ENCODE measurements at places on chromosomes 7 and 10.

- DNase-seq: no peak
Measured at GRCh38 chr7:142717453-142717852, 31.8 kb upstream of the PRSS1 start.

DNA sequence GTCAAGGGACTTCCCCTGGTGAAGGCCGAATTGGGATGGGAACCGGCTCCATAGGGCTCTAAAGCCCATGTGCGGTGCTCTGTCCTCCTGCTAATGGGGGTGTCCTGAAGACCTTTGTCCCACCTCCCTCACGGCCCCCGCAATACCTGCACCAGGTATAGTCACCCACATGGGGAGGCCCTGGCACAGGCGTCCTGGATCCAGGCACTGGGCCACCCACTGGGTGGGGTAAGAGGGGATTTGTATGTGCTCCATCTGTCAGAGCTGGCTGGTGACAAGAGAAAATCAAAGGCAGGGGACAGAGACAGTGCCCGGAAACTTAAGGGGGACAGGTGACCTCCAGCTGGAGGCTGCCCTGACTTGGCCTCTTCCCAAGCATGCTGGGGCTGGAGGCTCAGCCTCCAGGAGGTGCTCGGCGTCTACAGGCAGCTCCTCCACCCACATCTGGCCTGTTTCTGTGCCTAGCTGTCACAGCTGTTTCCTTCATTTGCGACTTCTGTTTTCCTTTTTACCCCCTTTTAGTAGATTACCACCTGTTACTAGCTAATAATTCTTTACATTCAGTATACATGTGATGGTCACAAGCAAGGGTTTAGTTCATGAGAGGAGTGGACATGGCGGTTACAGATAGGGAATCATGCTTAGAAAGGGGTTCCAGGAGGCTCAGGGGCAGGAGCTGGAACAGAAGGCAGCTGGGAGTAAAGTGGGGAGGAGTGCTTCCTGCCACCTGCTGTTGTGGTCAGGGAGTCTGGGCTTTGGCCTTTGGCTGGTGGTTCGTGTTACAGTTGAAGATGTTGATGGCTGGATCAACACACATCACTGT is 2.3 kb upstream of the CUZD1 start:
- DNase-seq: no peak

GRCh38 chr7:28408960-28409715 is 3.2 kb upstream of the CREB5 start:
- peak; percentile 96 for DNase-seq

- no peak for DNase-seq
Measured at GRCh38 chr10:89100680-89101079, 106.4 kb downstream of the CH25H start.

DNA sequence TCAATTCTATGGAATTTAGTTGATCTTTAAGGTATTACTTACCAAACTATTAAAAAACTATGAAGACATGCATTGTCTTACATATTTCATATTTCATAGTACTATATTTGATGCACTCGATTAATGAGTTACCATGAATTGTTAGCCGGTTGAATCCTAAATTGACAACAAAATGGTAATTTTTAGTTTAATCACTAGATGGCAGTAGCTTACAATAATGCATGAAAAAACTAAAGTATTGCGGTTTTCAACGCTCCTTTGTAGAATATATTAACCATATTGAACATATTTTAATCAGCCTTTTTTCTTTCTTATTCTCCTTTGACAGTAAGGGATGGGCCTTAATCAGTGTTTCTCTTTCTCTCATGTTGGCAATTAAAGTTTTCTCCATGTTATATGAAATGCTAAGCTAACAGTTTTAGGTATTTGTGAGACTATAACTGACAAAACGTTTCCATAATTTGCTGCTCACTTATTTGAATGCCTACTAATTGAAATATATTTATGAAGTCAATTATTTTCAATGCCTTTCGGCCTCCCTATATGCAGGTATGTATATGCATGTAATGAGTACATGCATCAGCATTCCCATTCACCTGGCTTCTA is 48.5 kb upstream of the ARL4A start:
- peak; percentile 36 for DNase-seq

DNA sequence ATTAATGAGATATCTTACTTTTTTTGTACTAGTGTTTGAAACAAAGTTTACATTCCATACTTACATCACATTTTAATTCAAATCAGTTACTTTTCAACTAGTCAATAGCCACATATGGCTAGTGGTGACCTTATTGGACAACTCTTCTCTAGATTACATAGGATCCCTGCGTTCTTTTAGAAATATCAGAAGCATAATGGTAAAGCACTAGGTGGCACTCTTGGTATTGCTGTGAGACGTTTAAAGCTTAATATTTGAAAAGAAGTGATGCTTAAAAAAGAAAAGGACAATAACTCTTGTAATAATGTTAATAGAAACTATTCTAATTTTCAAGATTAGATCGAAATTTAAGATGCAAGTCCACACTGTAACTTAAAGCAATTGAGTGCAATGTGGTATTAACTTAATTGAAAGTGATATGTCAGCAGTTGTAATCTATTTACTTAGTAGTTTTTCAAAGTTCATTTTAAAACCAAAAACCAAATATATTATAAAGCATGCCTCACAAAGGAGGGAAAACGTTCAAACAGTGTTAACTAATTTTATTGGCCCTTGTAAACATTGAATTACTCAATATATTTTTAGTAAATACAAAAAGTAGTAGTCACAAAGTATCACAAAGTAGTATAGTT is 339.1 kb downstream of the ATRNL1 start:
- DNase-seq: peak; percentile 8

- peak; percentile 21 for DNase-seq
Measured at GRCh38 chr7:90312745-90313144, 8.4 kb downstream of the FAM237B start.

DNA sequence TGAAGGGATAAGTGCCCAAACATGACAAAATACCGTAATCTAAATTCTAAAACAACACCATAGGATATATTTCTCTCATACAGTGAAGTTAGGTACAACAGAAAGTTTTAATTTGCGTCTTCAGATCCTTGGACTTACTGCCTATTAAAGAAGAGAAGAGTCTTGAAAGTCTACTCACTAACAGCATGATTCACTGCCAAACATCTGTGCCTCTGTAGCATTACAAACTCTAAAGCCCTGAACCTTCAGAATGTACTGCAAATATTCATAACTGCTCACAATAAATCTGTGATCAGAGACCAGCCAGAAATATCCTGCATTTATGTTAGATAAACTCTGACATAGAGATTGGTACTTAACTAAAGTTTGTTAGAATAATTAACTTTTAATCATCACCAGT is 365.3 kb downstream of the PARD3 start:
- peak; percentile 16 for DNase-seq

DNA sequence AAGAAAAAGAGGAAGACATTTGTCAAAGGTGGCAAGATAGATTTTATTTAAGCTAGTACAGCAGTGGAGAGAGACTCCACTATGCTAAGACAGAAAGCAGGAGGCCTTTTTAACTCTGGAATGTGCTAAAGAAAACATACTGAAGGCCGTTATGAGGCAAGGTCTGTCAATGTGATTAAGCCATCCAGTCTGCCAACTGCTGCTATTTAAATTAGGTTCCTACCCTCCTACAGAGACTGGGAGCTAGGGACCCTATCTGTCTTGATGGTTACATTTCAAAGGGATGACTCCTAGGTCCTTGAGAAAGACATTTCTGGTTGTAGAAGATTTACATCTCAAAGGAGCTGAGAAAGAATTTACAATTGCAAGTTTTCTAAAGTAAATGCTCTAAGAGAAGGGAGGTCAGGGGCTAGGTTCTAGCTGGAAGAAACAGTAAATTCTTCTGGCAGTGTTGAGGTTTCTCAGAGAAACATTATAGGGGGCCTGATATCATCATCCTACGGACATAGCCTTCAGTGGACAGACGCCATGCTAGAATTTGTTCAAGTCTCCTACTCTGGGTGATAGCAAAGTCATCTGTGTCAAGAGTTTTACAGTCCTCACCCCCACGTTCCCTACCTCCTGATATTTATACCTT is 211.6 kb downstream of the PHF14 start:
- DNase-seq: no peak

- no peak for DNase-seq
Measured at GRCh38 chr7:78588393-78588792, 789.8 kb downstream of the PHTF2 start.

- no peak for DNase-seq
Measured at GRCh38 chr7:31133497-31133896, 81.4 kb downstream of the ADCYAP1R1 start.
